Breast epithelium (tissue), 4 donors: ENCODE measurements at places on chromosomes 4 and X. TPM values are rescaled to one million over a fixed set of nuclear protein-coding genes. Genes with fewer than 3 reads are reported as not detected.

GRCh38 chr4:955931-956381 lies 17.4 kb downstream of the DGKQ start:
- peaks cover 6% of the 10 kb centered on the region for H3K36me3 ChIP-seq
- no peaks in the 10 kb centered on the region for H3K27me3 ChIP-seq
- no peak for DNase-seq
- no peaks in the 10 kb centered on the region for H3K4me1 ChIP-seq
- no peak overlapping the region for H3K27ac ChIP-seq

DNA sequence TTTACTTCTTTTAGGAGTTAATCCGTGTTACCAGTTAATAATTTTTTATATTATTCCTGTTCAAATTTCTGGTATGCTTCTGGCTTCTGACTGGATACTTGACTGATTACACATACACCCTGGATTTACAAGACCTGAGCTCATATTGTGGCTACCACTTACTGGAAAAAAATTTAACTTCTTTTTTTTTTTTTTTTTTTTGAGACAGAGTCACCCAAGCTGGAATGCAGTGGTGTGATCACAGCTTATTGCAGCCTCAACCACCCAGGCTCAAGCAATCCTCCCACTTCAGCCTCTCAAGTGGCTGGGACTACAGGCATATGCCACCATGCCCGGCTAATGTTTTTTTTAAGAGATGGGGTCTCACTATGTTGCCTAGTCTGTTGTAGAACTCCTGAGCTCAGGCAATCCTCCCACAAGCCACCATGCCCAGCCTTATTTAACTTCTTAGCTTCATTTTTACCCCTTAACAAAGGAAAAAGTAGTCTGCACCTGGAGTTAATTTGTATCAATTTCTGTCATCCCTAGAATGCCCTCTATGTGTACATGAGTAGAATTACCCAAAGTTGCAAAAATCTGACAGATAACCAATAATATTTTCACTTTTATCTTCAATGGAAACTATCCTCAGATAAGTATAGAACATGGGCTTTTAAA lies 50.3 kb downstream of the TMEM165 start:
- H3K4me3 ChIP-seq = no peak overlapping the region
- H3K36me3 ChIP-seq = no peaks in the 10 kb centered on the region
- H3K27me3 ChIP-seq = no peaks in the 10 kb centered on the region
- H3K27ac ChIP-seq = no peak overlapping the region
- DNase-seq = no peak
- no peaks in the 10 kb centered on the region for H3K4me1 ChIP-seq

DNA sequence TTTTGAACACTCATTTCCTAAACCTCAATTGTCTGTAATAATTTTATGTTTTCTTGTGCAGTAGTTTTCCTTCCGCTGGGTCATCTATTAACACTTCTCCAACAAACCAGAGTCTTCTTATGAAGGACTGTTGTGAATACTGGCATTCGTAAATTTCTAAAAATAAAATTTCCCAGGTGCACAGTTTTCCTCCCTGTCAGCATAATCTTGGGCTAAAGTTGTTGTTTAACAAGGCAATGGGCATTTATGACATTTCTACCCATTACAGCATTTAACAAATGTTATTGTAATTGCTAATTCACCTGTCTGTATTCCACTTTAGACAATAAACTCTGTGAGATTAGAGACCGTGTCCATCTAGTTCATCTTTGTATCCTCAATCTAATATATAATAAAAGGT lies 1.2 kb downstream of the SCFD2 start:
- H3K27me3 ChIP-seq = no peaks in the 10 kb centered on the region
- H3K27ac ChIP-seq = no peak overlapping the region
- no peak for DNase-seq
- no peaks in the 10 kb centered on the region for H3K36me3 ChIP-seq
- H3K4me3 ChIP-seq = peak overlapping the region; percentile 91
- peaks cover 9% of the 10 kb centered on the region for H3K4me1 ChIP-seq

The FOXR2 gene
- not detected for total RNA-seq

The IBSP gene
- total RNA-seq = not detected

GRCh38 chrX:40130207-40130606 lies 32.4 kb upstream of the BCOR start:
- H3K27me3 ChIP-seq = no peaks in the 10 kb centered on the region
- H3K4me1 ChIP-seq = no peaks in the 10 kb centered on the region
- no peaks in the 10 kb centered on the region for H3K36me3 ChIP-seq
- no peak for DNase-seq
- no peak overlapping the region for H3K4me3 ChIP-seq
- H3K27ac ChIP-seq = no peak overlapping the region

DNA sequence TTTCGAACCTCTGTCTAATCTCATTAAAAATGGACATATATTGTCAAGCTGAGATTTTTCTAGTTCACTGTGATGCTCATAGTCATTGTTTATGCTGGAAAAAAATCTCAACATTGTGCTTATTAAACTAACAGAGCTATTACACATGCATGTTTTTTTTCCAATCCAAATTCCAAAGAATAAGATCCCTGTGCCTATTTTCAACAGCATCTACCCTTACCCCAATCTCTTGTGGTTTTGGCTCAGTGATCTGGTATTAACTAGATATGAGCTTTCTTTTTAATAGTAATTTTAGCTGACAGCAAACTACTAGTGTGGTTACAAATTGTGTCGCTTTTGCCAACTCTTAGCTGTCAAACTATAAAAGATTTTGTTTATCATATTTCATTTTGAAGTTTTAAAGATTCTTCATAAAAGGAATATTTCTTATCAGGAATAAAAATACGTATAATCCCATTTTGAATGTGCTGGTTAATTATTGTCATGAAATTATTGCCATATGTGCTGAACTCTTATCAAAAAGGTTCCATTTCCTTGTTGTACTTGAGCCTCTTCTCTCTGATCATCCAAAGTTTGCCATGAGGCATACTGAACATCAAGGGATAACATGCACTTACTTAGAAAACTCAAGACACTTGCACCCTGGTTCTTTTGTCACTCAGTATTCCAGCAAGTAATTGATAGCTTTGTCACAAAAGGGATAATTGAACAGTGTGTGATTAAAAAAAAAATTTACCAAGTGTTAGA lies 241.2 kb downstream of the ARHGAP24 start:
- no peak for DNase-seq
- H3K27me3 ChIP-seq = no peaks in the 10 kb centered on the region
- no peak overlapping the region for H3K4me3 ChIP-seq
- peaks cover 3% of the 10 kb centered on the region for H3K36me3 ChIP-seq
- H3K27ac ChIP-seq = no peak overlapping the region

GRCh38 chr4:52243367-52243766 lies 192.3 kb downstream of the SPATA18 start:
- H3K27ac ChIP-seq = no peak overlapping the region
- no peaks in the 10 kb centered on the region for H3K4me1 ChIP-seq
- H3K36me3 ChIP-seq = no peaks in the 10 kb centered on the region
- H3K27me3 ChIP-seq = no peaks in the 10 kb centered on the region

The NSDHL gene
- 13.1 TPM for total RNA-seq

DNA sequence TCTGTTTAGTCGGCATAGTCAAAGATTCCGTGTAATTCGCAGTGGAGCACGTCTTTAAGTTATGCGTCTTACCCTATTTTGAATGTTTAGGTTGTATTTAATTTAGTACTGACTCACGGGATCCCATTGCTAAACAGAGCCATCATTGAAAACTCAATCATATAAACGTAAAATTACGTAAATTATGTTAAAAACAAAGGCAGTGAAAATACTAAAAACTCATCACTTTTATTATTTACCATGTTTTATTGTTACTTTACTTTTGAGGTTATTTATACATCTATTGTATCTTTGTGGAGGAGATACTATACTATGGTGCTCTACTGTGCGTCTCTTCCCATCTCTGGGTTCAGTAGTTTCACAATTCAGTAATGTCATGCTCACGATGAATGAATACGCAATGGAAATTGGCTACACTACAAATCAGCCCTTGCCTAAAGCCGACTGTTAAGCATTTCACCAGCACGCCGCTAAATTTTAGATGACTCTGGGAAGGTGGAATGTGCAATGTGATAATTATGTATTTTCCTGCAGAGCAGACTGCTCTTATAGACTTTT lies 944 bp downstream of the FUNDC2 start:
- H3K27ac ChIP-seq = peak overlapping the region; percentile 99
- H3K36me3 ChIP-seq = no peaks in the 10 kb centered on the region
- H3K27me3 ChIP-seq = no peaks in the 10 kb centered on the region
- H3K4me1 ChIP-seq = no peaks in the 10 kb centered on the region

The PAGE1 gene
- not detected for total RNA-seq

DNA sequence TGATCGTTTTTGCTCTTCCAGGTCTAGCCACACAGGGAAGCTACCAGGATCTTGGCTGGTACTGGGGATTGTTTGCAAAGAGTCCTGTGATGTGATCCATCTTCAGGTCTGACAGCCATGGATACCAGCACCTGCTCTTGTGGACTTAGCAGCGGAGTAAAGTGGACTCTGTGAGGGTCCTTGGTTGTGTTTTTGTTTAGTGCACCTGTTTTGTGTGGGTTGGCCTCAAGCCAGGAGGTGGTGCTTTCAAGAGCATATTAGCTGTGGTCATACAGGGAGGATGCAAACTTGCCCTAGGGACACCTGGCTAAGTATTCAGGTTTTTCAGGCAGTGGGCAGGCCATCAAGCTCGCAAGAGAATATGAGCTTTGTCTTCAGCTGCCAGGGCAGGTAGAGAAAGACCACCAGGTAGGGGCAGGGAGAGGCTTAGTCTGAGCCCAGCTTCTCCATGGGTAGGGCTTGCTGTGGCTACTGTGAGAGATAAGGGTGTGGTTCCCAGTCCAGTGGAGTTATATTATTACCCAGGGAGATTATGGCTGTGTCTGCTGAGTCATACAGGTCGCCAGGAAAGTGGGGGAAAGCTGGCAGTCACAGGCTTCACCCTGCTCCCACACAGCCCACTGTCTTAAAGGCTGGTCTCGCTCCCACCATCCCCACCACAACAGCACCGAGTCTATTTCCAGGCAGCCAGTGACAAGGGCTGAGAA lies 293.7 kb downstream of the PCDH18 start:
- H3K4me1 ChIP-seq = no peaks in the 10 kb centered on the region
- H3K27ac ChIP-seq = no peak overlapping the region
- no peak for DNase-seq
- H3K36me3 ChIP-seq = no peaks in the 10 kb centered on the region
- no peak overlapping the region for H3K4me3 ChIP-seq

- H3K4me3 ChIP-seq = no peak overlapping the region
- H3K36me3 ChIP-seq = no peaks in the 10 kb centered on the region
- H3K4me1 ChIP-seq = no peaks in the 10 kb centered on the region
- no peaks in the 10 kb centered on the region for H3K27me3 ChIP-seq
Measured at GRCh38 chrX:122115604-122116003, 1068.2 kb downstream of the GLUD2 start.

The REPS2 gene
- 9.6 TPM for total RNA-seq

DNA sequence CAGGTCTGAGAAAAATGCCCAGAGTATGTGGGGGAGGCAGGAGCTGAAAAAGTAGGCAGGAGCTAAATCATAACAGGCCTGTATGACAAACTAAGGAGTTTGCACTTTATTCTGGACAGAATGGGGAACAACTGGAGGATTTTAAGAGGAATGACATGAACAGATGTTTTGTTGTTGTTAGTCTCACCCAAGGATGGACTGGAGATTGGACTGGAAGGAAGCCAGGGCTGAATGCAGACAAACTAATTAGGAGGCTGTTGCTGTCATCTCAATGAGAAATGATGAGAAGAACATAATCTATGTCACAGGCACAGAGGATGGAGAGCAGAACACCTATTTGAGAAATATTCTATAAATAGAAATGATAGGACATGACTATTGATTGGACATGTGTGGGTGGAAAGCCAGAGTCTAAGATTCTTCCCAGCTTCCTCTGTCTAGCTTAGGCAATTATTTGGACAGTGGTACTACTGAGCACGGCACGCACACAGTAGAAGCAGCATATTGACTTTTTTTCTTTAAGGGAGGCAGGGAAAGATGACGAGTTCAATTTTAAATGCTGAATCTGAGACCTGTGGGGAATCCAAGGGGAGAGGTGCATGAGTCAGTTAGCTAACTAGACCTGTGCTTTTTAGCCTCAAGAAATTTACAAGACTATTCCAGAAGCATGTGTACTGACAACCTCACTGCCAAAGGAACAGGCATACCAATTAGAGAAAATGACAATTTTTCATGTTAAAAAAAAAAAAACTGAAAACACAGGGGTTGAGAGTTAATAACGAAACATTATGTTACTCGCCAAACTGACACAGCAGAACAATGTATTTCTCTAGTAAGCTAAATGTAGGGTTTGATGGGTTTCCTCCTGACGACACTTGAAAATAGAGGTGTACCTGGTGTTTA lies 963 bp upstream of the USO1 start:
- peaks cover 8% of the 10 kb centered on the region for H3K4me1 ChIP-seq
- peak overlapping the region; percentile 99 for H3K27ac ChIP-seq
- no peak for DNase-seq
- H3K4me3 ChIP-seq = peak overlapping the region; percentile 83
- no peaks in the 10 kb centered on the region for H3K27me3 ChIP-seq

The CENPI gene
- 0.98 TPM for total RNA-seq

DNA sequence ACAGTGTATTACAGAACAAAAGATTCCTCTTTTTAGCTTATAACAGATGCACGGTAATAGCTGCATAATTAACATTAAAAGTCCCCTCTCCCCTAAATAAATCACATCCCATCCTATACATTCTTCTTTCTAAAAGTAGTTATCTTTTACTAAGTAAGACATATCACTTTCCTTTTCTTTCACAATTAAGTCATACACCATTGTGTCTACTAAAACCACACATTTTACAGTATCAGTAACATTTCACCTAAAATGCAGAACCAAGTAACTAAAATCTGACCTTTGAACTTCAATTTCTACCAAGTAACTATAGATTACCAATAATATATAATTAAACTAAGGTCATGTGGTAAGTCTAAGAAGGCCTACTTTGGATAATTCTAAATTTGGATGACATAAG lies 14.2 kb downstream of the DHX15 start:
- DNase-seq = no peak
- H3K27ac ChIP-seq = no peak overlapping the region
- no peak overlapping the region for H3K4me3 ChIP-seq
- peaks cover 5% of the 10 kb centered on the region for H3K36me3 ChIP-seq
- no peaks in the 10 kb centered on the region for H3K4me1 ChIP-seq

GRCh38 chr4:93981594-93981993 lies 153.0 kb downstream of the ATOH1 start:
- H3K27ac ChIP-seq = no peak overlapping the region
- H3K27me3 ChIP-seq = no peaks in the 10 kb centered on the region
- no peak for DNase-seq
- H3K4me1 ChIP-seq = no peaks in the 10 kb centered on the region

DNA sequence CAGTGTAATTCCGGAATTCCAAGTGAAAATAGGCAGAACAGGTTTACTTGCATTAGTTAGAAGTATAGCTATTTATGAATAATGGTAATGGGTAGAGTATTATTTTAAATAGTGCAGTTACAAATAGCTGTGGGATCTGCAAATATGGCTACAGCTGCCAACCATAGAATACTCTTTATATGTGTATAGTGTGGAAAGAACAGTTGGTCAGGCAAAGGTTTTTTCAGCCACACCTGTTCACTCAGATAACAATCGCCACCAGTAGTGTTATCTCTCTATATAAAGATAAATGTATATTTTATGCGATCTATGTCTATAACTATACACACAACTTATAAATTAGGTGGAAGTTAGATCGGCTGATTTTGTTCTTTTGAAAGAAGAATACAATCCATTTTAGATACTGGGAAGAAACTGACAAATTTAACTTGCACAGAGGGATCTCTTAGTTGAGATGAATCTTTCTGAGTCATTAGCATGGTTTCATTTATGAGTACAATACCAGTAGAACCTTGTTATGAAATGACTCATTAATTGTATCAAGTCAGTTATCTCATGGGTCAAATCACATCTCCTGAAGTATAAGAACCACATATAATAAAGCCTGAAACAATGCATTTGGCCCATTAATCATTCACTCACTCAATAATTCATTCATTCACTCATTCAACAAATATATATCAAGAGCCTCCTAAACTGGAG lies 100.9 kb upstream of the NR3C2 start:
- H3K36me3 ChIP-seq = no peaks in the 10 kb centered on the region
- no peaks in the 10 kb centered on the region for H3K27me3 ChIP-seq
- H3K4me3 ChIP-seq = no peak overlapping the region
- no peak for DNase-seq
- H3K4me1 ChIP-seq = no peaks in the 10 kb centered on the region

The CT45A2 gene
- total RNA-seq = not detected

The AIFM1 gene
- total RNA-seq = 24.6 TPM
